ENCODE measurements at places on chromosomes 5 and 9. TPM values are rescaled to one million over a fixed set of nuclear protein-coding genes. Genes with fewer than 3 reads are reported as not detected.

DNA sequence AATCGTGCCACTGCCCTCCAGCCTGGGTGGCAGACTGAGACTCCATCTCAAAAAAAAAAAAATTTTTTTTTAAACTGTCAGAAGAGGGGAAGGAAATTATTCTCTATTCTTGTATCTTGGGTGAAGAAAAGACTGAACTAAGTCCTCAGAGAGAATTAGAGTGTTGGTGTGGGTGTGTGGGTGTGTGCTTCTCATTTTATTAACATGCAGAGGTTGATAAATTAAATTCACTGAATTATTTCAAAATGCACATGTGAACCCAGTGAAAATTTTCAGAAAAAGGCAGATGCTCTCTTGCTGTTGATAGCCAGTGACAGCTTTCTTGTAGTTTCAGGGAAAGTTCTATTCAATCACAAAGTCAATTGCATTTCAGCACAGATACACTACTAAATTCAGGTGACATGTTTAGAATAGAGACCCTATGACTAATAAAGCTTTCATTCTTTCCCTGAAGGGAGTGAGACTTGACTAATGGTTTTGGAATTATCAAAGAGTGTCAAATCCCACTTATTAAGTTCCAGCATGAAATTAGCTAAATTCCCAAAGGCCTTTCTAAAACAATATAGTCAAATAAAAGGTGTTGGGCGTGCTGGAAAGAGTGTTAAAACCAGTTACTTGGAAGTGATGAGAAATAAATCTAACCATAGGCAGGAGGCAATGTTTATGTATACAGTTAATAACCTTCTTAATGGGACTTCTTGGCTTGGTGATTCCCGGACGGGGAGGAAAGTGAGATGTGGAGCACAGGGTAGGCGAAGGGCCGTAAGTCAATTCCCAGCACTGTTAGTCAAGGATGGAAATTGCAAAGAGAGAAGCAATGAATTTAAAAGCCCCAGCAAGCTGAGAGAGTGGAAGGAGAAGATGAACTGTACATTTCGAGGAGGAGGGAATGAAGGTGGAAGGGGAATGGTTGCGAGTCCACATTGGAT, 103.2 kb upstream of the SPATA31D4 start:
- no peak for DNase-seq

- no peak for DNase-seq
Observed at GRCh38 chr5:107560377-107560776, 110.4 kb downstream of the EFNA5 start.

GRCh38 chr5:128559300-128560297, 21.6 kb upstream of the FBN2 start:
- no peak for DNase-seq

GRCh38 chr5:150448952-150449516, 505 bp downstream of the RPS14 start:
- no peak for DNase-seq

- no peak for DNase-seq
Observed at GRCh38 chr9:86721226-86721781, 226.0 kb downstream of the GAS1 start.

MLANA gene
- polyA plus RNA-seq: not detected

SLC6A18 gene
- polyA plus RNA-seq: not detected
